Substantia nigra (tissue), 51 donors: ENCODE measurements at places on chromosomes 11 and 22.

GRCh38 chr11:112355726-112356125 lies 95.1 kb upstream of the PLET1 start:
- no peak for DNase-seq

DNA sequence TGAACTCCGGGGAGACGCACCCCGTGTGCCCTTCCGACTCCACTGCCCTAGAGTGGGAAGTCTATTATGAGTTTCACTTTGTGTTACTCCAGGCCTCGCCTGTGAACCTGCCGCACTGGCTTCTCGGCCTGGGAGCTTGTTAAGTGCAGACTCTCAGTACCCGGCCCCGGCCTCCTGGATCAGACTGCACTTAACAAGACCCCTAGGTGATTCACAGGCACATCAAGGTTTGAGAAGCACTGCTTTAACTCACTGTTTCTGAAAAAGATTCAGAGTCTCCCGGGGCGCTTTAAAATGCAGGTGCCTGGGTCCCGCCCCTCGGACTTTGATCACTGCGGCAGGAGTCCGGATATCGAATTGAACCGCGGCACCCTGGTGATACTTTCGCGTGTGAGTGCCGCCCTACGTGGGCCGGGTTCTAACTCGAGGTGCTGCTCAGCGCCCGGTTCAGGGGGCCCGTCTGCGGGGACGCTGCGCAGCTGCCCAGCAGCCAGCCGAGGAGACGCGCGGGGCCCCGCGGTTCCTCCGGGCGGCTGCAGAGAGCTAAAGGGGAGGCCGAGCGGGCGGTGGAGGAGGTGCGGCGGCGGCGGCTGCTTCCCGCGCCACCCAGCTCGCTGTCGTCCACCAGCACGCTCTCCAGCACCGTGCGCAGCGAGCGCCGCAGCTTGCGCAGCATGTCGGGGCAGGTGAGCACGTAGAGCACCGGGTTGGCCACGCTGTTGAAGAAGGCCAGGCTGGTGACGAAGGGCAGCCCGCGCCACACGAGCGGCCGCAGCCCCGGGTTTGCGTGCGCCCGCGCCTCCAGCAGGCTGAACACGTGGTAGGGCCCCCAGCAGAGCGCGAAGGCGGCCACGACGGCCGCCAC lies 3.4 kb downstream of the PTGDR2 start:
- no peak for DNase-seq

- no peak for DNase-seq
Observed at GRCh38 chr11:72075109-72075508, 5.2 kb downstream of the NUMA1 start.

DNA sequence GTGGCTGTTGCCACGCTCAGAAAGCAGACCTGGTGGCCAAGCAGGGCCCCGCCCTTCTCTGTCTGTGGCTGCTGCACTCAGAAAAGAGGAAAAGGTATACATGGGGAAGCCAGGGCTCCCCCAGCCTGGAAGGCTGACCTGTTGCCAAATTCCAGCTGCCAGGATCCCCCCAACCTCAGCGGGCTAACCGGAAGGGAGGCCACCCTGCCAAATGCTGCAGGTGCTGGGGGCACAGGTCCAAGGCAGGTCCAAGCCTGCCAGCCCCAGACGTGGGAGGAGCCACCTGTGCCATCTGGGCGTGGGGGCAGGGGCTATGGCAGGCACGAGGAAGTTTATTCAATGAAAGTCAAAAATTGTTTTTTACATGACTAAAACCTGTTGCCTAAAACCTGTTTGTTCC lies 2.6 kb downstream of the NPTXR start:
- DNase-seq, result no peak

GRCh38 chr22:47307822-47308221 lies 545.4 kb downstream of the TBC1D22A start:
- DNase-seq, result no peak

DNA sequence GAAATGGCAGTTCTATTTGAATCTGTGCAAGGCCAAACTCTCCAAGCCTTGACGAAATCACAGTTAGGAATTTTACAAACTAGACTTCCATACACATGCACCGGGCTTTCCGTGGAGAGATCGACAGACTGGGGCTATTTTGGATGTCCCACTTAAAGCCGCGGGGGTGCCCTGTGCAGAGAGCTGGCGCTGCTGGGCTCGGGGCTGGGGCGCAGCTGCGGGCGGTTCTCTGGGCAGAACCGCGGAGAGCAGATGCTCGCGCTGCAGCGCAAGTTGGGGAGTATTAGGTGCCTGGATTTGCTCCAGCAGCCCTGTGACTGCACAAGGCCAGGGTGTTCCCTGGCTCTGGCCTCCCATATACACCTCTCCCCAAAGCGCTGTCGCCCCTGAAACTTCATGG lies 67.2 kb downstream of the SPATA19 start:
- no peak for DNase-seq

DNA sequence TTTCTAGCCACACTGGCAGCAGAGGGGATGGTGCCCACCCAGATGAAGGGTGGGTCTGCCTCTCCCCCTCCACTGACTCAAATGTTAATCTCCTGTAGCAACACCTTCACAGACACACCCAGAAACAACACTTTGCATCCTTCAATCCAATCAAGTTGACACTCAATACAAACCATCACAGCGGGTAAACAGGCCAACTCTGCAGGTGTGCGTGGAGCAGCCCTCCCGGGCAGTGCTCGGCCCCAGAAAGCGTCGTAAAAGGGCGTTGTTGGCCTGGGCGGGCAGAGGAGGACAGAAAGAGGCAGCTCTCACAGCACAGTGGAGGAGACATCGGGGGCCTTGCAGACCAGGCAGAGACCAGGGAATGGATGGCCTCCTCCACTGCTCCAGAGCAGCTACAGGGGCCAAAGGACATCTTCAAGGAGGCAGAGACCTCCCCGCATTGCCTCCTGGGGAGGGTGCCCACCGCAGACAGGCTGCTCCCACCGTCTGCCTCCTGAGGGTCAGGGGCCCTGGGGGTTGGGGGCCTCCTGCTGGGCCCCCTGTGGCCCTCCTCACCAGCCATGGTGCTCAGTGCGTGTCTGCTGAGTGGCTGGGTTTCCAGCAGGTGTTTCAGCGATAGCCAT lies 56.1 kb upstream of the FADD start:
- DNase-seq, result no peak

DNA sequence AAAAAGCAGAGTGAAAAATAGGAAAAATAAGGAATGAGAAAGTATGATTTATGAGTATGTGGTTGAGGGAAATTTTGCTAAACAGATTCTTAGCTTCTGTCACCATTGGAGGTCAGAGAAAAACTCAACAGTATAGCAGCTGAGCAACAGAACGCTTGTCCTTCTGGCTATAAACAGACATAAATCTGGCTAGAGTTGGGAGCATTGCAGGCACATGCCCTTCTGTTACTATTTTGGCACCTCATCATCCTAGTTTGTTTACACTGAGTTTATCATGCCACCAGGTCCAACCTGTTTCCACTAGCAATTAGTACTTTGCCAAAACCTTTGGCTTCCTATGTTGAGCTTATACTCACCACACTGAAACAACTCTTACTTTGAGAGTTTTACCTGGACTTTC lies 6.9 kb downstream of the UBE4A start:
- DNase-seq, result no peak

DNA sequence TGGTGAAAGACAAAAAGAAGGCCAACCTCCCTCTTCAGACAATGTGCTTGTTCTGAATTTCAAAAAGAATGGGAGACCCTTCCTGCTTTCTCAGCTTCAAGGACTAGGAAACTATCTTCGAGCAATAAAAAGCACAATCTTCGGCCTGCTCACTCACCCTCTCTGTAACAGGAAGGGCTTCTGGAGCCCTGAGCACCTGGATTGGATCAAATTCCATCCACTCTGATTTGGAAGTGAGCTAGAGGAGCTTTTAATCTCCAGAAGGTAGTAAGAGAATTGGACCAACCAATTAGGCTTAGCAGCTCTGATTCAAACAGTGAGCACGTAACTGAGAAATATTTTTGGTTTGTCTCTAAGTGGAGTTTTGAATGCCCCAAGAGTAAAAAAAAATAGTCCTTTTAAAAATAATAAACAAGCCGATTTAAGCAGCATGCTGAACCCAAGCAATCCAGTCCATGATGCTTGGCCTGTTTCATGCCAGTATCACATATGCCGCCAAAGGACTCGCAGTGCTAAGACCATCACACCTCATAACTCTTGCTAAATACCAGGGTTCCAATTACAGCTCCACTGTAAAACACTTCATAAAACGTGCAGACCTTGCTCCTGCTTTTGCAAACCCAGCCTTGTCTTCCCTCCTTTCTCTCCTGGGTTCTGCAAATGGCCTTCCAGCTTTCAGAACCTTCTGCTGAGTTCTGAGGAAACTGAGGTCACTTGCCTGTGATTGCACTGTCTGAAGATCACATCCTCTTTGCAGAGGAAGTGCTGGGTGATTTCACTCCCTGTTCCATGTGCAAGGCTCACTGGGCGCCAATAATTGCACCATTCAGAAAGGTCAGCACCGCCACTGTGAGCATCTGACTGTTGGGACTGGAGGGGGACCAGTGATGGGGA lies 74.4 kb downstream of the SLC1A2 start:
- DNase-seq, result no peak

GRCh38 chr22:26986884-26987283 lies 329.5 kb downstream of the MIAT start:
- DNase-seq, result no peak

DNA sequence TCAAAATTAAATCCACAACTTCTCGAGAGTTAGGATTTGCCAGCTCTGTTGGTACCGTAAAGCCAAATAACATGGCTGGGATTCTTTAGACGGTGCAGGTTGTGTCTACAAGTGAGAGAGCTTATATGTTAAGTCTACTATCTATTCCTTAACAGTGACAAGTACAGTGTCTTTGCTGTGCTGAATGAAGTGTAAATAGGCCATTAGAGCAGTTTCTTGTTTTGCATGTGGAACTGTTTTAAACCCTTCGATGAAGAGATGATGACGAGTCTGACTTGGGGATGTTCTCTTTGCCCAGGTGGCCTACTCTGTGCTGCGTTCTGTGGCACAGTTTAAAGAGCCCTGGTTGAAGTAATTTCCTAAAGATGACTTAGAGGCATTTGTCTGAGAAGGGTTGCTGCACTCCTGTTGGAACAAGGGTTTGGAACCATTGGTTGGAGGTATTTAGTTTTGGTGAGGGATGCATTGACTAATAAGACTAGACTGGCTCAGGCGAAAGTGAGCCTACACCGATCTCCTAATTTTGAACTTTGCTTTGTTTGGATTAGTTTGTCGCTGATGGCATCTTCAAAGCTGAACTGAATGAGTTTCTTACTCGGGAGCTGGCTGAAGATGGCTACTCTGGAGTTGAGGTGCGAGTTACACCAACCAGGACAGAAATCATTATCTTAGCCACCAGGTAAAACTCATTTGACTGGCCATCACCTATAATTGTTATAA lies 988 bp downstream of the RPS3 start:
- no peak for DNase-seq

DNA sequence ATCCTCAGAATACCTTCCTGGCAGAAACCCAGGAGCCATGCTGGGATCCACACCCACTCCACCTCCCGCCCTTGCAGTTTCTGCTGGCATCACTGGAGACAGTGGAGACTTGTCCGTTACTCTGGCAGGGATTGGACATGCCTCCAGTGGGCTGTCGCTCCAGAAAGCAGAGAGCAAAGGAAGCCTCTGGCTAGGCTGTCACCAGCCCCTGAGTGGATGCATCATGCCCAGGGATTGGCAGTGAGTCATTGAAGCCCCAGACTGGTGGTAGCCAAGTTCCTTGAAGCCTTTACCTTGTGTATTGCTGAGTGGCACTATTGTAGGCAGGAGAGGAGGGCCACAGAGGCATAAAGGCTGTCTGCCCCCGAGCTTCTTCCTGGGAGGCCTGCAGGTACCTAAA lies 34.8 kb upstream of the E2F8 start:
- DNase-seq, result no peak
